ENCODE measurements at places on chromosomes 5 and 9.

DNA sequence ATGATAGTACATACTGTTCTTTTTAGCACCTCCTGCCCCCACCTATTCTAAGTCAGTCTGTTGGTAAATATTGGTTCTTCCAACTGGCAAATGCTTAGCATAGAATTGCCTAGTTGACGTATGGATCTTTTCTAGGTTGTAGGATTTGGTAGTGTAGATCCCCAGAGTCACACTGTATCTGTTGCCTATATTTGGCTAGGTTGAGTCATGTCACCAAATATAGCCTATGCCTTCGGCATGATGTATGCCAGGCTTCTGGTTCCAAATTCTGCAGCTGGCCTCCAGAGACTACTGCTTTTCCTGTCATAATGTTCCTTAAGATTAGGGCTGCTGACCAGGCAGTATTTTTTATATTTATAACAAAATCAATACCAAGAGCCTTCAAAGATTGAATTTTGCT is 38.2 kb downstream of the CPEB4 start:
- no peak for DNase-seq

- no peak for DNase-seq
Measured at GRCh38 chr9:134371731-134372130, 45.5 kb downstream of the RXRA start.

GRCh38 chr5:141692919-141693725 is 11.1 kb upstream of the ARAP3 start:
- DNase-seq: no peak

GRCh38 chr5:154740957-154741356 is 14.2 kb upstream of the LARP1 start:
- no peak for DNase-seq

DNA sequence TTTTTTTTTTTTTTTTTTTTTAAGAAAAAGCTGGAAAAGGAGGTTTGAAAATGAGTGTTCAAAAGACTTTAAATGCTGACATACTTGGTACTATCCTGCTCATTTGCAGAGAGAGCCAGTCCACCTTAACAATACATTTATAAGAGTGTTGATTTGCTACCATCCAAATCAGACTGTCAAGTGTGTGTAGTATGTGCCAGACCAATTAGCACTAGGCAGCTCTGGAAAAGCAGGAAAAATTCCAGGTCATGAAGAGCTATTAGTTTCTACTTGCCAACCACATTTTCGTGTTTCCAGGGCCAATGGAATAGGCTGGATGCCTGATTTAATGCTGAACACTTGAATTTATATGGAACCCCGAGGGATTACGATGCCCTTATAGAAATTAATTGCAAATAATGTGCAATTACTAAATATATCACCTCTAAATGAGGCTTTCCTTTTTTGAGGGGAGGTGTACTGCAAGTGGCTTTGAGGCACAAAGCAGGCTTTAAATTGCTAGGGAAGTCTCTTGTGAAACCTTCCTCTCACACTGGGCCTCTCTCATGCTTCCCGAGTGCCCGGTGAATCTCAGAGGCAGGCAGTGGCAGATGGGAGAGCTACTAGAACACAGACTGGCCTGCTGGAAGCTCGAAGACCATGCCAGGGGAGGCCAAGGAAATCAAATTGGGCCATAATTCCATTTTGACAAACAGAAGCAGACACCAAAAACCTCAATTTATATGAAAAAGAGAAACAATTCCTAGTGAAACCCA is 178.7 kb downstream of the PPP2R2B start:
- DNase-seq: no peak

GRCh38 chr9:124486778-124487259 is 20.4 kb downstream of the NR5A1 start:
- DNase-seq: no peak

GRCh38 chr5:172322028-172322965 is 38.7 kb upstream of the UBTD2 start:
- no peak for DNase-seq

DNA sequence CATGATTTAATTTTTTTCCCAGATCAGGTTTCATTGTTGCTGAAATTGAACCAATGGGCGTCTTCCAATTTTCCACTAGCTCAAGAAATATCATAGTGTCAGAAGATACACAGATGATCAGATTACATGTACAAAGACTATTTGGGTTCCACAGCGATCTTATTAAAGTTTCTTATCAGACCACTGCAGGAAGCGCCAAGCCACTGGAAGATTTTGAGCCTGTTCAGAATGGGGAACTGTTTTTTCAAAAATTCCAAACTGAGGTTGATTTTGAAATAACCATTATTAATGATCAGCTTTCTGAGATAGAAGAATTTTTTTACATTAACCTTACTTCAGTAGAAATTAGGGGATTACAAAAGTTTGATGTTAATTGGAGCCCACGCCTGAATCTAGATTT is 251.6 kb downstream of the ADGRV1 start:
- no peak for DNase-seq

DNA sequence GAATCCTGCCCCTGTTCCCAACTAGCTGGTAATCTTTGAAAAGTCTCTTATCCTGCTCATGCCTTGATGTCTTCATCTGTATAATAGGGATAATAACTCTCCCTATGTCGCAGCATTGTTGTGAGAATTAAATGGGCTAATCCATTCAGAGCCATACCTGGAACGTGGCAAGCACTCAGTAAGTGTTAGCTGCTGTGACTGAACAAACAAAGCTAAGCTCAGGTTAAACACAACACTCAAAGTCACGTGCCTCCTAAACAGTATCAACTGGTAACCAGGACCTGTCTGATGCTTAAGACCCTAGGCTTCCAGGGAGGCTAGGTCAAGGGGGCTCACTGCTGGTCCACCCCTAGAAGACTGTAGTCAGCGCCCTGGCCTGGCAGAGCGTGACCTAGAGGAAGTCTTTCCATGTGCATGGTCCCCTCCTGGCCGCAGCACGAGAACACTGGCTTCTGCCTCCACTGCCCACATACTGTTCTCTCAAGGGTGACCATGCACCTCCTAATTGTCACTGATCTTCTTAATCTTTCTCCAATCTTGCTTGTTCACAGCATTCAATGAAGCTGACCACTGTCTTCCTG is 211.1 kb downstream of the TTLL11 start:
- no peak for DNase-seq

- DNase-seq: no peak
Measured at GRCh38 chr5:80696450-80696849, 41.7 kb upstream of the DHFR start.

DNA sequence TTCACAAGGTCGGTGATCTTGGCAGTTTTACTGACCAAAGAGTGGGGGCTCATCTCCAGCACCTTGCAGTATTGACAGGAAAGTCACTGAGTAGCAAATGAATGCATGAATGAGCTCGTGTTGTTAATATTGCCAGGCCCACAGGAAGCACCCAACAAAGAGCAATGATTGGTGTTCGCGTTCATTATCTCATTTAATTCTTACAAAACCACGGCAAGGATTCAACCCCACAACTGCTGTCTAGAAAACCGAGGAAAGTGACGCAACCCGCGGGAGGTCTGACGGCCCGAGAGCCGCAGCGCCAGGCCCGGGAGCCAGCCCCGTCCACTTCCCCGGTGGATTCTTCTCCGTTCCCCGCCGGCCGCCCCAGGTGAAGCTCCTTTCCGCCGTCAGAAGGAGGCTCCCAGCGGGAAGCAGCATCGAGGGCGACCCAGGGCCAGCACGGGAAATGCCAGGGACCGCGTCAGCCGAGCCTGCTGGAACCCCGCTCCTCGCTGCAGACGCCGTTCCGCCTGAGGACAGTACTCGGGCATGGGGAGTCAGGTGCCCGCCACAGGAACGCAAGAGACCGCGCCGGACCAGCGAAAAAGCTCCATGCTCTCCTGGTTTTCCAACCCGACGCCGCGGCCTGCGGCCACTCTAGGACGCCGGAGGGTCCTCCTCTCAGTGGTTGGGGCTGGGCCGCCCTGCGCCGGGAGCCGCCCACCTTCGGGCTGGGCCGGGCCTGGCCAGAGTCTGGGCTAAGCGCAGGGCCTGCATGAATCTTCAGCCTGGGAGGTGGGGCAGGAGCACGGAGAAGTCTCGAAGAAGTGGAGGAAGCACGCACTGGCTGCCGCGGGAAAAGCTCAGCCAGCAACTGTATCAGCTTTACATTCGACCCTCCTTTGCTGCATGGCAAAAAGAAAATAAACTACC is 19.8 kb upstream of the FER start:
- peak; percentile 52 for DNase-seq

DNA sequence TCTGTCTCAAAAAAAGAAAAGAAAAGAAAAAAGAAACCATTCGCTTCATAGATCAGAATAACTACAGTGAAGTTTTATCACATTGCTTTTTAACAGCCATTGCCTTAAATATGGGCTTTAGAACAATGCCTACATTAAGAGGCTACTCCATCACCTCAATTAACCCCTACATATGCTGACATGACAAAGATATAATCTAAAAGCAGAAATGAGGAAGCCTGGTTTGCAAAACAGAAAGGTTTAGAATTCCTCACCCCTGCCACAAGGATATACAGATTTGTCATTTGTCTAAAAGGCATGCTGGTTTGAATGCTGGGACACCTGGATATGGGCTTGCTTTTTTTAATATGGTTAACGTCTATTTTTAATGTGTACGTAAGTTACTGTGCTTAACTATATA is 1353.0 kb upstream of the C9orf72 start:
- DNase-seq: no peak

GRCh38 chr9:83972286-83972685 is 7.7 kb downstream of the HNRNPK start:
- DNase-seq: no peak

- no peak for DNase-seq
Measured at GRCh38 chr9:102975251-102975650, 19.9 kb upstream of the CYLC2 start.

GRCh38 chr5:1532384-1532783 is 8.6 kb upstream of the LPCAT1 start:
- DNase-seq: no peak

- DNase-seq: no peak
Measured at GRCh38 chr5:156128026-156128425, 198.9 kb upstream of the SGCD start.

DNA sequence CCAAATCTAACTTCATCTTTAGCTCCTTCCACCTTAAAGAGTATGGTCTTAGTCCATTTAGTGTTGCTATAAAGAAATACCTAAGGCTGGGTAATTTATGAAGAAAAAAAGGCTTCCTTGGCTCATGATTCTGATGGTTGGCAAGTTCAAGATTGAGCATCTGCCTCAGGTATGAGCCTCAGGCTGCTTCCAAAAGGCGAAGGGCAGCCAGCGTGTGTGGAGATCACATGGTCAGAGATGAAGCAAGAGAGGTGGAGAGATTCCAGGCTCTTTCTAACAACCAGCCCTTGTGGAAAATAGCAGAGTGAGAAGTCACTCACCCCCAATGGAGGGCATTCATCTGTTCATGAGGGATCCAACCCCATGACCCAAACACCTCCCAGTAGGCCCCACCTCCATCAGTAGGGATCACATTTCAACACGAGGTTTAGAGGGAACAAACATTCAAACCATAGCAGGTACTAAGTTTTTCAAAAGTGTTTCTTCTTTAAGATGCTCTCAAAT is 225.9 kb downstream of the SGCD start:
- no peak for DNase-seq

- DNase-seq: no peak
Measured at GRCh38 chr5:99005506-99005905, 76.7 kb upstream of the CHD1 start.

GRCh38 chr9:112863746-112864145 is 26.9 kb downstream of the SLC46A2 start:
- DNase-seq: no peak

- DNase-seq: no peak
Measured at GRCh38 chr5:140130949-140131733, 5.4 kb downstream of the IGIP start.

- DNase-seq: no peak
Measured at GRCh38 chr5:143008809-143009521, 238.8 kb downstream of the ARHGAP26 start.

GRCh38 chr9:121253162-121253561 is 14.8 kb upstream of the GSN start:
- DNase-seq: no peak

DNA sequence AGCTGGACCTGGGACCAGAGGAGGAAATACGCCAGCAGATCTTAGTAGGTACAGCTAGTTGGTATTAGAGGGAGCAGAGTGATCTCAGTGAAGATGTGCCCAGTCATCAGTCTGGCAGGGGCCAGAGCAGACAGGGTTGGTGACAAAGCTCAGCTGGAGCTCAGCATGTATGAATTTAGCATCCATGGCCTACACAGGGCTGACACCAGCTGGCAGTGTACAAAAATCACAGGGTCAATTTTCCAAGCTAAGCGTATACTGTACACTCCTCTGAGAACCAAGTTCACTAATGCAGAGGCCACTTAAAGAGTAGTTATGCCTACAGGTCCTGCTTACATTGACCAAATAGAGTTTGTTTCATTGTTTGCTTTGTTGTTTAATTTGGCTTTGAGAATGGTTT is 146.6 kb downstream of the SLC24A2 start:
- no peak for DNase-seq

DNA sequence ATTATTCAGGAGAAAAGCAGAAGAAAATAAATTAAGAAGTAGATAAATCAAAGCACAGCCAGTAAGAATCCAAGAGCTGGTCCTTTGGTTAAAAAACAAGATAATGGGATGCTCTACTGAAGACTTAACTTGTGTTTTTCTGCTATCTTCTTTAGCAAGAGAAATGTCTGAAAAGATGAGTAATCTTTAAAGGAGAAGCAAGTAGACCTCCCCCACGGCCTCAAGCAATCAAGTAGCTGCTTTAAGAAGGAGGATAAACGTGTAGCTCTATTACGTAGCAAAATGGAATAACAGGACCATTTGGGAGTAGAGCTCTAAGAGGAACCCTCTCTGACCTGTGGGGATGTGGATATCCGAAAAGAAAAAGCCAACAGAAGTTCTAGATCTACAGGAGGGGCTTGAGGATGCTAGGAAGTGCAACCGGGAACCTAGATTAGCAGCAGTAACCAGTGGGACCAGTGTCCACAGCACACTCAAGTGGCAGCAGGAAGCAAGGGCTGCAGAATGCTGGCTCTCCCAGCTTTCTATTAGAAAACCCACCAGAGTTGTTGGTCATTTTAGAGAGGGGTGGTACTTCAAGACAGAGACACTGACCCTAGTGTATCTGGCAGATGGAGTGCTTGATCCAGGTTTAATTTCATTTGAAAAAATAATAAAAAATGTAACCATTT is 185.4 kb downstream of the GABBR2 start:
- no peak for DNase-seq

DNA sequence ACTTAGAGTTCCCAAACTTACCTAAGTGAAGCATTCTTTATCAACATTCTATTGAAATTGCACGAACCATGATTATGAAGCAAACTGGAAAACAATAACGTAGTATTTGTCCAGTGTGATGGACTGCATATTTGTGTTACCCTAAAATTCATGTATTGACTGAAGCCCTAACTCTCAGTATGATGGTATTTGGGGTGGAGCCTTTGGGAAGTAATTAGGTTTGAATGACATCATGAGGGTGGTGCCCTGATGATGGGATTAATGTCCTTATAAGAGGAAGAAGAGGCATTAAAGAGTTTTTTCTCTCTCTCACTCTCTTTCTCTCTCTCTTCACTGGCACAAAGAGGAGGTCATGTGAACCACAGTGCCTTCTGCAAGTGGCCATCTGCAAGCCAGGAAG is 365.4 kb upstream of the PTGER4 start:
- no peak for DNase-seq

DNA sequence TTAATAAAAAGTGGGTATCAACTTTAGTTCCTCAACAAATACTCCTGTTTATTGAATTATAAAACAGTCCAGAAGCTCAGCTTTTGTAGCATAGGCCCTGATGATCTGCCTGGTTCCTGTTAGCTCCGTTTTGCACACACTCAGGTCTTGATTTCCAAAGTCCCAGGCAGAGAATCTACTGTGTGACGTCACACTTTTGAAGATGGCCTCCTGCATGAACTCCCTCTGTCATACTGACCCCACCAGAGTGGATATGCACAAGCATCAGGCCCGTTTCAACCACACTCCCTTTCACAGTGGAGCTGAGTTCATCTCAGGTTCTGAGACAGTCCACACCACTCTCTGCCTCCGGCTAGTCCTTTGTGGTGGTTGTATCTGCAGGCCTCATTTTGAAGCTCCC is 353.1 kb downstream of the PTPRD start:
- no peak for DNase-seq

Measured in iPS DF 19.7 (cell line).